Spinal cord (tissue), 10 donors: ENCODE measurements at places on chromosomes 1 and 21. TPM values are rescaled to one million over a fixed set of nuclear protein-coding genes. Genes with fewer than 3 reads are reported as not detected.
A peak's percentile ranks its signal among the peaks of the same experiment; 100 is the strongest.

The AIM2 gene
- 1.5 TPM for total RNA-seq

The F5 gene
- total RNA-seq: 1.5 TPM

The TSPAN2 gene
- 8.9 TPM for total RNA-seq

The ZMYM4 gene
- total RNA-seq: 52.6 TPM

The RIMKLA gene
- total RNA-seq: 18.2 TPM

The PYHIN1 gene
- 0.30 TPM for total RNA-seq

The RHBG gene
- not detected for total RNA-seq

The ROR1 gene
- 16.5 TPM for total RNA-seq

GRCh38 chr1:29436181-29436785 is 200.0 kb downstream of the PTPRU start:
- no peak for DNase-seq

DNA sequence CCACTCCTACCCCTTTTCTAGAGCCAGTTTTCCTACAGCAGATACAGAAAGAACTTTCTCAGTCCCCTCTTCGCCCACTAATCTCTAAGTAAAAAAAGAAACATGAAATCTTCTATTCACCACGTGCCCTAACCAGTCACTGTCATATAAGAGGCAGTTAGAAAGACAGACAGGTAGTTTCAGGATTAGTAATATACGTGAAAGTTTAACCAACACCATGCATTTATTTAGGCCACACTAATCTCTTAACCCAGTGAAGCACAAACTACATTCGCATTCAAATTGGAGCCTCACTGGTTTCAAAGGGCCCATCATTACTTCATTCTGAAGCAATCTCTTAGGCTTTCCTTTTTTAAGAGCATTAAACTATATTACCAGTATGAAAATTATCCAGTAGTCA is 10.1 kb downstream of the GPATCH2 start:
- DNase-seq: no peak

DNA sequence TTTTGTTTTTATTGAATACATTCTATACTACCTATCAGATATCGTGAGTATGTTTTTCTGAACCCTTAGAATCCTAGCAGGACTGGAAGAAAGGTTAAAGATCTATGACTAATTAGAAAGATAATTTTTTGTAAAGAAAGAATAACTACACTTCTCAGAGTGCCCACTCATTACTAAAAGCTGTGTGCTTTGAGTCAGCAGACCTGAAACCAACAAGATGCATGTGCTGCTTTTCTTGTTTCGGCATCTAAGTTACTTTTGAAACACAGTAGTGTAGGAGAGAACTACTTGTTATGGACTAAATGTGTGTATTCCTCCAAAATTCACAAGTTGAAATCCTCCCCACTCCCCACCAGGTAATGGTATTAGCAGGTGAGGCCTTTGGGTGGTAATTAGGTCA is 127.8 kb upstream of the ESRRG start:
- DNase-seq: no peak

- DNase-seq: peak; percentile 12
Measured at GRCh38 chr21:35616090-35616489, 444.2 kb downstream of the SETD4 start.

GRCh38 chr1:218658269-218658668 is 313.1 kb downstream of the TGFB2 start:
- DNase-seq: no peak

GRCh38 chr1:38071312-38072256 is 25.0 kb upstream of the POU3F1 start:
- no peak for DNase-seq

DNA sequence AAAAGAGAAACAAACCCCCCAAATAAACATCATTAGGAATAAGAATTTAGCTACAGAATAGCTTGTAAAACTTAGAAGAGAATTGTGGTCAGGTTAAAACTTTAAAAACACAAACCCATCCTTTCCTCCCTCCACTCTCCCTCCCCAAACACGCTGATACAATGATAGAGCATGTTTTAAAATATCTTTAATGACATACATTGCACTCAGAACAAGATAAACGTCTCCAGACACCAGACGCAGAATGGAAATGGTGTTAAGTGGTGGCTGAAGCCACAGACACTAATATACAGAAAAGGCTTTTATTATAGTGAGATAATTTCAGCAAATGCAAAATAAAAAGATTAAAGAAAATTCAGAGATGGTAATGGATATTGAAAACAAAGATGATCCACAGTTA is 58.9 kb upstream of the SAMD13 start:
- no peak for DNase-seq

DNA sequence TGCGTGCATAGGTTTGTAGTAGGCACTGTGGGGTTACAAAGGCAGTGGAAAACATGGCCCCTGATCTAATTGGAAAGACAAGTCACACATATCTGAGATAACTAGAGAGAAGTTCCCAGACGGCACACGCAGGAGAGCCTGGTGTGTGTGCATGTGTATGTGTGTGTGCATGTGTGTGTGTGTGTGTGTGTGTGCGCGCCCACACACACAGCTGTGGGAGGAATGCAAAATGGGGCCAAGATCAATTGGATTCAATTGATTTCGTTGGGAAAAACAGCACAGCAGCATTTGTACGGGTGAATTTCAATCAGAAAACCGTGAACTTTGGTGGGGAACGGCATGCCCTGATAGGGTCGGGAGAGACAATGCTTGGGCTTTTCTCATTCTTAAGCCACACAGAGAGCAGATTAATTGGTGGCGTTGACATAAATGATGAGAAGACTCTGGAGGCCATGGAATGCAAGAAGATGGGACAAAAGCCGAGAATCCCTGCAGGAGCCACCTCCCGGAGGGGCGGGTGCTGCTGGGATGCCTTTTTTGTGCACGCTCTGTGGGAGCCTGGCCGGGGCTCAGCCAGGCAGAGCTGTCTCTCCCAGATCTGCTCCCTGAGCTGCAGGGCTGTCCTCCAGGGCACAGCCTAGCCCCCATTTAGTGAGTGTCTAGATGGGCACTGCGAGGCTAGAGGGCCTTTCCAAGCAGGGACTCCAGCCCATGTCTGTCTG is 322.0 kb downstream of the CAMTA1 start:
- DNase-seq: no peak

DNA sequence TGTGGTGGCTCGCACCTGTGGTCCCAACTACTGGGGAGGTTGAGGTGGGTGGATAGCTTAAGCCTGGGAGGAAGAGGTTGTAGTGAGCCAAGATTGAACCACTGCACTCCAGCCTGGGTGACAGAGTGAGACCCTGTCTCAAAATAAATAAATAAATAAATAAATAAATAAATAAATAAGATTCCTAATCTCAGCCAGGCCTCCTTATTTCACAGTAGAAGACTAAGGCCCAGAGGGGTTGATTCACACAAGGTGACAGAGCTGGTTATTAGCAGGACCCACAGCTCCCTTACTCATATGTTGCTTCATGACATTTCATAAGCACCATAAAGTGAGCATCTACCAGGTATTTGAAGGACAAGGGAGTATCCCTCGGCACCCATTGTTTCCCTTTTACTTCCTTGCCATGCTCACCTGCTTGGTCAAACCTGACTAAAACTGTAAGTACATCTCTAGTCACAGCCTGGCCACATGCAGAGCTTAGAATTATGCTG is 32.7 kb downstream of the ALG14 start:
- DNase-seq: no peak

- no peak for DNase-seq
Measured at GRCh38 chr1:212655668-212656440, 43.8 kb downstream of the BATF3 start.

DNA sequence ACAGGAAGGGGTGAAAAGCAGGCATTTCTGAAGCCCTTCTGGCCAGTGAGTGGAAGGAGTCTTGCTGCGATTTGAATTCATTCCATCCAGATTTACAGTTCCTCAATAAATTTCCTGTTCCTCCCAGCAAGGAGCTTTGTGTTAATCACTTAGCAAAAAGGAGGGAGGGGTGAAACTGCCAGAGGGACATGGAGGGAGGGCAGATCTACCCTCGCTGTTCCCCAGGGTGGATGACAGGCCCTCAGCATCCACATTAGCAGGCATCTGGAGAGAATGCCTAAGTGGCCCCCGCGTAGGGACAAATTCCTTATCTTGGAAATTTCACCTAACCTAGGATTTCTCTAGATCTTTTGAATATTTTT is 1.2 kb downstream of the ETV3 start:
- no peak for DNase-seq

DNA sequence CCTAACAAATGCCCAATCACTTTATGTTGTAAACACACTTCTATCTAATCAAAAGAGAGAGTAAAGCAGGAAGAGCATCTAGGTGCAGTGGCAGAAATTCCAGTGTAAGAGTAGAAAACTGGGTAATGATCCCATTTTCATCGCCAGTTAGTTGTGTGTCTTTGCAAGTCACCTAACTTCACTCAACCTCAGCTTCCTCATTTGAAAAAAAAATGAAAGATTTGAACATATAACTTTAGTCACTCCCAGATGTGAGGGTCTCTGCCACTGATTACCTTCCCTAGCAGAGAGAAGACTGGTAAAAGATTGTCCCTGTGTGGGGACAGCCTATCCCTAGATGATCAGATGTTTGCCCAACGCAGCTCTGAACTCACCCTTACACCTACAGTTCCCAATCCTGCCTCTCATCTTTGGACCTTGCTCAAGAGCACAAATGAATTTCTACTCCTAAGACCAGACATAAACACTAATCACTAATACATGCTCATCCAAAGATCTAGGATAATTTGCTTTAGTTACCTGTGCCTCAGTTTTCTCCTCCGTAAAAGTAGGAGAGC is 25.2 kb upstream of the DUSP23 start:
- DNase-seq: no peak

DNA sequence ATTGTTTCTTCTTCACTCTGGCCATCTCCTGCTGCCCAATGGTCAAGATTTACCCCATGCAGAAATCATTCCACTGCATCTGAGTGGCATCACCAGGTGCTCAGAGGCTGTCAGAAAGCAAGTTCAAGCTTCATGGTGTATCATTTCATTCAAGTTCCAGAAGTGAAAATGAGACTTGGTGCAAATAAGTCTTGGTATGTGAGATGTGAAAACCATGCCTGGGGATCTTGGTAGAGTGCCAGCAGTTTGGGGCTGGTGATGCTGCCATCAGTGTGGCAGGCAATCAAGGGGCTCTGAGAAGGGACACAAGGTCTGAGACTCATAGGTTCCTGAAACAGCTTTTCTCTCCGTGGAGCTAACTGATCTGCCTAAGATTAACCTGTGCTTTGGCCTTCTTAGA is 52.0 kb downstream of the CD2 start:
- DNase-seq: no peak

DNA sequence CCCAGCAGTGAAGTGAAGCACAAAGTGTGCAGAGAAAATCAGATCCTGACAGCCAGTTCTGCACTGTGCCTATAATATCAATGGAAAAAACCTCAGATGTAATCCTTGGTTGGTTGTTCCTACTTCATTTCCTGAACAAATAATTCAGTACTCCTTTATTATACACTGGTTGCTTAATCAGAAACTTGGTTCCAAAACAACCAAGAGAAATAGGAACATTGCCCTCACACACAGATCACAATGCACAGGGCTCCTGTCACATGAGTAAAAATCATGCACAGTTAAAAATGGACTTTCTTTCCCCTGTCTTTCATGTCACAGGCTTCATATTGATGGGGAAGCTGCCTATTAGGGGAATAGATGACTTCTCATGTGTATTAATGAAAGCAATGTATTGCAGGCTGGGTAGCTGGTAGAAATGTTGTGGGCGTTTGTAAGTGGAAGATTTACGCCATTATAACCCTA is 9.7 kb downstream of the DNASE2B start:
- no peak for DNase-seq

DNA sequence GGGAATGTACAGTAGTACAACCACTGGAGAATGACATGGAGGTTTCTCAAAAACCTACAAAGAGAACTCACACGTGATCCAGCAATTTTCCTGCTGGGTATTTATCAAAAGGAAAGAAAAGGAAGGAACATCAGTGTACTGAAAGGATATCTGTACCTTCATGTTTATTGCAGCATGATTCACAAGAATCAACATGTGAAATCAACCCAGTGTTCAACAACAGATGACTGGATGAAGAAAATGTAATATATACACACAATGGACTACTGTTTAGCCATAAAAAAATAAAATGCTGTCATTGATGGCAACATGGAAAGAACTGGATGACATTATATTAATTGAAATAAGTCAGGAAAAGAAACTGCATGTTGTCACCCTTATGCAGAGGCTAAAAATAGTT is 19.0 kb upstream of the CYP4A11 start:
- DNase-seq: no peak

DNA sequence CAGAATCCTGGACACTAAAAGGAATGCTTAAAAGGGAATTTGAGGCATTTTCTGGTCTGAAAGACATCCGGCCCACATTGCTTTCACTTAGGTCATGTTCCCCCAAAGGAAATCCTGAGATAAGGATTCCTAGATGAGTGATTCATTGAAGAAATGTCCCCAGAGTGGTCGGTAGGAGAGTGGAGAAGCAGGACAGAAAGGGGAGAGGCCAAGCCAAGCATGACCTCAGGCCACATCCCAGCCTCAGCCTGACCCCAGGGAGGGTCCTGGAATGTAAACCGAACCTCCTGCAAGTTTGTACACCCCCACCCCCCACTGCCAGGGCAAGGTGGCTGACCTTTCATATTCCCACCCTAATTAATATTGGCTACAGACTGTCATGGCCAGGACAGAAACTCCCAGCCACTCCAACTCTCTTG is 16.6 kb downstream of the HIVEP3 start:
- DNase-seq: no peak
